Stimulated activated CD8-positive, alpha-beta memory T cell treated with anti-CD3 and anti-CD28 coated beads, Interleukin-7, amount 100 ng/mL, for 1 hour (primary cell): ENCODE measurements at places on chromosomes 2 and 18.

DNA sequence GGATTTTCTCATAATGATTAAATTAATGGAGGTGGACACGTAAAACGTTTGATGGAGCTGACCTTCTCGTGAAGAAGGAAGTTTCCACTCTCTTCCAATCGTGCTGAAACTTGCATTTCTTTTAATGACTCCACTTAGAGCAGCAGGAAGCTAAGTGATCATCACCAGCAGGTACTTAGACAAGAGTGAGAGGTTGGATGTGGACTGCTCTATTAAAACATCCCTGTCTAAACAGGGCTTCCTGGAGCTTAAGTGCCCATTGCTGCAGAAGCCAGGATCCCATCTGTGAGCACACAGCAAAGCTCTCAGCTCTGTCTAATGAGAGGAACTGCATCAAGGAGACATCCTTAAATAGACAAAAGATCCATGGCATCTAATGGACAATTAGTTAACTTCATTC, 1539.5 kb upstream of the CELF4 start:
- DNase-seq = no peak

DNA sequence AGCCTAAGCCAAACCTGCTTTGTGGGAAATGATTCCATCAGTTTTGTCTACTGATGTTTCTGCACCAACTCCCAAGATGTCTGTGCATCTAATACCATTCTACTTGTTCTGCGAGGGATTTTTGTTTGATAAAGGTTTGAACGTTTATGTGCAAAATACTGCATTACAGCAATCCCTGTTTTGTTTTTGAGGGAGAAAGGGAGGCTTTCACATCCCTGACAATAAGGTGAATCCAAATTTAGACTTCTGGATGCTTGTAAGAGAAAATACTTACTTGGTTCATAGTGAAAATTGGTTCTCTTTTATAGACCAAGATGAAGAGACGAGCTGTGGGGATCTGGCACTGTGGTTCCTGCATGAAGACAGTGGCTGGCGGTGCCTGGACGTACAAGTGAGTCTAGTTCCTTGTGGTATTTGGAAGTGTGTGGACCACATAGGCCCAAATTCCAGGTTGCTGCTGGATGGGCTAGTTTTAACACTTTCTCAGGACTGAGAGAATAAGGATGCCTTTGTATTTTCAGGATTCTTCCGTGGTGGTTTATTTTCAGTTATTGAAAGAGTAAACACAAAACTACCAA, 1.1 kb downstream of the RPL37A start:
- no peak for DNase-seq

GRCh38 chr2:196224756-196225155, 53.4 kb upstream of the STK17B start:
- DNase-seq = no peak

GRCh38 chr2:148917431-148917830, 42.4 kb downstream of the KIF5C start:
- no peak for DNase-seq

- no peak for DNase-seq
Observed at GRCh38 chr2:200056105-200056504, 100.7 kb downstream of the MAIP1 start.

- DNase-seq = no peak
Observed at GRCh38 chr2:46490521-46491141, 11.3 kb downstream of the TMEM247 start.

GRCh38 chr2:238119756-238120462, 18.6 kb upstream of the KLHL30 start:
- no peak for DNase-seq
